ENCODE measurements at places on chromosomes 1 and 21.

GRCh38 chr1:67216401-67216800 is 50.1 kb downstream of the IL23R start:
- no peak for DNase-seq

DNA sequence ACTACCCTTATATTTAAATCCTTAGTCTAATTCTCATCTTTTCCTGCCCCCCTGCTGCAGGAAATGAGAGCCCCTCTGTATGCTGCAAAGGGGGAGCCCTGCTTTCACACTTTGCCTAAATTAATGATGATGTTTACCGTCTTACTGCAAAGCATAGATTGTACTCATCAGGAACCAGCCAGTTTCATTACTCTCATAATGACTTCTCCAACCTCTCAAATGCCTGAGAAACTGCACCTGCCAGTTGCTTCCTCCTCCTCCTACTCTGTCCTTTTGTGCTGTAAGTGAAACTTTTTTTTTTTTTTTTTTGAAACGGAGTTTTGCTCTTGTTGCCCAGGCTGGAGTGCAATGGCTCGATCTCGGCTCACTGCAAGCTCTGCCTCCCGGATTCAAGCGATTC is 101.7 kb downstream of the ADSS2 start:
- DNase-seq, result no peak

DNA sequence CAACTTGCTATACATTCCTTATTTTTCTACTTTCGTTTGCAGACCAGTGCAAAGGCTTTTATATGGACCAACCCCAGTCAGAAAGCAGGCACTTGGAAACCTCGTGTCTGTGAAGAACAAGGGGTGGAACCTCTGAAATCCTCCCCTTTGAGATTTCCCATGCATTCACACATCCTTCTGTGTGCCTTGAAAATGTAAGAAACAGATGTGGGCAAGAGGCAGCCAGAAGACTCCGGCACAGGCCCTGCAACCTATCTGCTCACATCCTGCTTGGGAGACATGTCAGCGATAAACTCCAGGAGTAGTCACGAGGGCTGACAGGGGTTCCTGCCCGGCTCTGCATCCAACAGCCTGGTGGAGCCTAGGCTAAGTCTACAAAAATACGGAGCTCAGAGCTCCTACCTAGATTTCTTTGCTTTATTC is 42.5 kb downstream of the ETS2 start:
- DNase-seq, result no peak

DNA sequence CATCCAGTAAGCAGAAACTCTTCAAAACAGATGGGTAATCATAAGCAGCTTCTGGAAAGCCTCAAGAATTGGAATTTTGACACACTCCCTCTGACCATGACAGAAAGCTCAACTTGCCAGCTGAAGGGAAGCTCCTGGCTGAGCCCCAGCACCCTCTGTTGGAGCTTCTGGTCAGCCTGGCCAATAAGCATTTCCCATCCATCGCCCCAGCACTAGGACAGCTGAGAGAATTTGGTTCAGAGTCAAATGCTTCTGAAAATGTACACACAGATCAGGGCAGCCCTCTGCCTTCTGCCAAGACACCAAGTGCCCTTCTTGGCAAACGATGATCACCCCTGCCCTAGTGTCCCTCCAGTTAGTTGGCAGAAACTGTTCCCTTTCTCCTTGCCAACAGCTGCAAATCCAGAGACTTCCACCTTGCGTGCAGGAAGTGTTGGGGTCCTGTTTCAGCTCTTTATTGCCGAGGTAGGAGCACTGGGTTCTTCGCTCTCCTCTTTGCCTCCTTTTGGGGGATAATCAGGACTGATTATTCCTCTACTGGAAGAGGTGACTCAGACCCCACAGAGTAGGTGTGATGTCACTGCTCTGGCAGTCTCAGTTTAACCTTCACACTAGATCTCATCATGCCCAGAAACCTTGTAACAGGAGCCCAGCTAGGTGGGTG is 11.9 kb downstream of the PIGV start:
- no peak for DNase-seq

All from substantia nigra (tissue), 51 donors.